ENCODE measurements at places on chromosomes 3 and 15. TPM values are rescaled to one million over a fixed set of nuclear protein-coding genes. Genes with fewer than 3 reads are reported as not detected.

The THRB gene
- total RNA-seq, result 0.06 TPM

The KCNMB2 gene
- 0.39 TPM for total RNA-seq

DNA sequence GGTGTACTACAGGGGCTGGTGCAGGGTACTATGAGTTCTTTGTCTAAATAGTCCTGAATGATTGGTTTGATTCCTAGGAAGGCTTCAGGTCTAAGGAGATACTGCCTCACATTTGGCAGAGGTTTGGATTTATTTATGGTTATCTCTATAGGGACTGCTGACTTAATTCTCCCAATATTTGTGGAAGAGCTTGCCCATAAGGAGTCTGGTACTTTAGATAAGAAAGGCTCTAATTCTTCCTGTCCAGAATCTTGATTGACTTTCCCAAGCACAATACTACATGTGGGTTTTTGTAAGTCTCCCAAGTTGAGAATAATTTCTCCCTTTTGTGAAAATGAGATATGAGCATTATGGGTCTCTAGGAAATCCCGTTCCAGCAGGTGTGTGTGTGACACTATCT lies 36.7 kb upstream of the AP4E1 start:
- no peak for DNase-seq

DNA sequence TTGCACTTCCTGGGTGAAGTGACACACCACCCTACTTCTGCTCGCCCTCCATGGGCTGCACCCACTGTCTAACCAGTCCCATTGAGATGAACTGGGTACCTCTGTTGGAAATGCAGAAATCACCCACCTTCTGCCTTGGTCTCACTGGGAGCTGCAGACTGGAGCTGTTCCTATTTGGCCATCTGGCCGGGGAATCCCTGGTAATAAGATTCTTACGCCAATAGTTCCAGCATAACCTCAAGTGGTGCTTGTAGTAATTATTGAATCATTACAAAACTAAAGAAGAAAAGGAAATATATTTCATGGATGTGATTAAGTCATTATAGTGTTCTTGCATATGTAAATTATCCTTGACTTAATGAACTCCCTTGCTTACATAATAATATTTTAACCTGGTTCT lies 841.9 kb downstream of the CADM2 start:
- no peak for DNase-seq

GRCh38 chr3:138210528-138210927 lies 23.4 kb downstream of the ARMC8 start:
- DNase-seq, result no peak

The JMJD7 gene
- total RNA-seq, result 3.6 TPM

- DNase-seq, result no peak
These were observed 12.2 kb downstream of the ERICH6 start for GRCh38 chr3:150691414-150692040.

DNA sequence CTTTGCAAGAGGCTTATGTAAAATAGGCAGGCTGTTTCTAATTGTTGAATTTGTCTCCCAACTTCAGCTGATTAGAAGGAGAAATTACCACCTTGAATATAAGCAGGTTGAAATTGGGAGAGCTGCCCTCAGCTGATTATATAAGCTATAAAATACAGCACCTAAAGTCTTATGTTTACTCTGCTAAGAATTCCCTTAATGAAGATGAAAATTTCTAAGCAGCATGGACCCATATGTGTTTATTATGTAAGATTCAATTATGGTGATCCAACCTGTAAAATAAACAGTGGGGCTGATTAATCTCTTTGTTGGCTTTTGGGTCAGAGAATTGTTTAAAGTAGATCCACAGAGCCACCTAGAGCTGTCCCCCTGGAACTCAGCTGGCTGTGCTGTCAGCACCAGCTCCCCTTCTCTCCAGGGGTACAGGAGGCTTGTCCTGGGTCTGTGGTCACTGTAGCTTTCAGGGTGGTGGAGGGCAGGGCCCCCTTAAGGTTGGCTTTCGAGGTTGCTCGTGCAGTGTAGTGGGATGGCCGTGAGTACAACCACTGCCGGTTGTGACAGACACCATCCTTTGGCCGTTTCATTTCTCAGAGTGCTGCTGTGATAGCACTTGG lies 9.5 kb downstream of the SLCO3A1 start:
- DNase-seq, result no peak

The SIDT1 gene
- total RNA-seq, result not detected

DNA sequence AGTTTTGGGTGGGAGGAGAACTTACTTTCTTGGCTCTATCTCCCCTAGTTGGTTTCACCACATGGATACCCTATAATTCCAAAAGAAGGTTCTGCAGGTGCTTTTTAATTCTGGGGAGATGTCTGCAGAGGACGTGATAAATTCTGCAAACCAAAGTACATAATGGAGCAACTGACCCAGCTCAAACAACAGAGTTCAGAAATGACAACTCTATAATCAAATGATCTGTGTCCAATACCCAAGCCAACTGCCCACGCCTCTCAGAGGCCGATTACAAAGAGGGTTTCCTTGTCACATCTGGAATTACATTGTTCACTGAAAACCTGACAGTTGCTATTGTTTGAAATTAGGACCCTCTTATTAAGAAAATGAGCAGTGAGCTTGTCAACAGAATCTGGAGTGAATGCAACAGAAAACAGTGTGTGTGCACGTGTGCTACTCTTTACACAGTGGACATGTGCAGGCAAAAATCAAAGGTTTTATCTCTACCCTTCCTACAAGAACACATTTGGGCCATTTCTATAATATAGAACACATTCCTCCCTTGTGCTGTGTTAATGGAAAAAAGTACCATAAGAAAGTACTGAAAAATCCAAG lies 593.0 kb downstream of the MAGI1 start:
- no peak for DNase-seq

The GPR62 gene
- 0.06 TPM for total RNA-seq

The GJD2 gene
- total RNA-seq, result not detected
